ENCODE measurements at places on chromosomes 2 and 18.
A peak's percentile ranks its signal among the peaks of the same experiment; 100 is the strongest.

DNA sequence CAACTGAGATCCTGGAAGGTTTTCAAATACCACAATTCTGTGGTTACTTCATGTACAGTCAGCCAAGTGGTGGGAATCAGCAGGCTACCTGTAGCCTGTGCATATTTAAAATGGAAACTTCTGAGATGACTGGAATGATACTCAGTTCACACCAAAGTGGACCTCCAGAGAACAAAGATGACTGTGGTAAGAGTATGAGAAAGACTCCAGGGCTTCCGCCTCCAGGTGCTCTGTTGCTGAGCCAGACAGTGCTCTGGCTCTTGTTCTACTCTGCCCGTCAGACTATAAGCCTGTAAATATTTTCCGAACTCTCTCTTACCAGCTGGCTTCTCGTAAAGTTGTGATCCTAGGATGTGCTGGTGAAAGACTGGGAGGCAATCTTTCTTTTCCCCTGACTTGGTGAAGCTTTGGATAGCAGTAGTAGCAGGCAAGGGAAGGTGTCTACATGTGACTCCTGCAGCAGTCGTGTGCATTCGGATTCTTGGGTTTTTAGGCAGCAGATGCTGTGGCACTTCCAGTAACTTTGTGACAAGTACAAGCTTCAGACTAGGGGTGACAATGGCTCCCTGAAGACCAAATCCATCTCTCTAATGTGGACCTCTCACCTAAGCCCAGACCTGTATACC is 23.1 kb downstream of the ST3GAL5 start:
- DNase-seq = peak; percentile 71

DNA sequence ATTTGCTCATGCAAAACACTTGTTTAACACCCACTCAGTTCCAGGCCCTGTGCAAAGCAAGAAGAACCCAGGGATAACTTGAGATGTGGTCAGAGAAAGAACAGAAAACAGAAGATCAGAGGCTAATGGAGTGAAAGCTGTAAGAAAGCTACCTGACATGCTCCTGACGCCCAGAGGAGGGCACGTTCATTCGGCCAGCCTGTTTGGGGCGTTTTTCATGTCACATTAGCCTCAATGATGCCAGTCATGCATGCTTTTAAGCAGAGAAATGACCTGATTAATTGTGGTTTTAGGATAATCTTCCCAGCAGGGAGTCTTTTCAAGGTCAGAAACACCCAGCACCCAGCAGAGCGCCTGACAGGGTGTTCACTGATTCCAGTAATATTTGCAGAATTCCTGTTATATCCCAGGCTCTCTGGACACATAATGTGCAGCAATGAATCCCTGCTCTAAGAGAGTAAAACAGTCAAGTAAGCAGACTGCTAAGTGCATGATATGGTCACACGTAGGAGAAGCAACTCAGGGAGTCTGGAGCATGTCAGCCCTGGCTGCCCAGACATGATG is 320.0 kb downstream of the LRATD1 start:
- no peak for DNase-seq

- no peak for DNase-seq
Measured at GRCh38 chr18:80035997-80036396, 1.8 kb downstream of the RBFA start.

DNA sequence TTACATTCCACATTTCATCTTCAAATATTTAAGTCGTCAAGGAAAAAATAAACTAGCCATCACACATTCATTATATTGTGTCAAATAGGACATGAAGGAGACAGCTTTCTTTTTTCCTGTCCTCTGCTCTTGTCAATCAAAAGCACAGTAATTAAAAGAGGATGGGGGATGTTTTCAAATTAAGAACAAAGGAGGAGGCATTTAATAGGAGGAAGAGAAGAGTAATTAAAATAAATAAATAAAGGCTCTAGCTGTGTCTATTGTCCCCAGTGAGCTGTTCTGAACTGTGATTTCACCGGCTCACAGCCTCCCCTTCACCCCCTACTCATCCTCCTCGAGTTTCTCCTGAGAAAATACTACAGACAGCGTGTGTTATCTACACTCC is 1377.1 kb upstream of the PIK3C3 start:
- DNase-seq = no peak

GRCh38 chr18:59145055-59145454 is 5.4 kb downstream of the SEC11C start:
- DNase-seq = no peak

GRCh38 chr18:13107074-13107473 is 111.5 kb upstream of the LDLRAD4 start:
- DNase-seq = no peak

DNA sequence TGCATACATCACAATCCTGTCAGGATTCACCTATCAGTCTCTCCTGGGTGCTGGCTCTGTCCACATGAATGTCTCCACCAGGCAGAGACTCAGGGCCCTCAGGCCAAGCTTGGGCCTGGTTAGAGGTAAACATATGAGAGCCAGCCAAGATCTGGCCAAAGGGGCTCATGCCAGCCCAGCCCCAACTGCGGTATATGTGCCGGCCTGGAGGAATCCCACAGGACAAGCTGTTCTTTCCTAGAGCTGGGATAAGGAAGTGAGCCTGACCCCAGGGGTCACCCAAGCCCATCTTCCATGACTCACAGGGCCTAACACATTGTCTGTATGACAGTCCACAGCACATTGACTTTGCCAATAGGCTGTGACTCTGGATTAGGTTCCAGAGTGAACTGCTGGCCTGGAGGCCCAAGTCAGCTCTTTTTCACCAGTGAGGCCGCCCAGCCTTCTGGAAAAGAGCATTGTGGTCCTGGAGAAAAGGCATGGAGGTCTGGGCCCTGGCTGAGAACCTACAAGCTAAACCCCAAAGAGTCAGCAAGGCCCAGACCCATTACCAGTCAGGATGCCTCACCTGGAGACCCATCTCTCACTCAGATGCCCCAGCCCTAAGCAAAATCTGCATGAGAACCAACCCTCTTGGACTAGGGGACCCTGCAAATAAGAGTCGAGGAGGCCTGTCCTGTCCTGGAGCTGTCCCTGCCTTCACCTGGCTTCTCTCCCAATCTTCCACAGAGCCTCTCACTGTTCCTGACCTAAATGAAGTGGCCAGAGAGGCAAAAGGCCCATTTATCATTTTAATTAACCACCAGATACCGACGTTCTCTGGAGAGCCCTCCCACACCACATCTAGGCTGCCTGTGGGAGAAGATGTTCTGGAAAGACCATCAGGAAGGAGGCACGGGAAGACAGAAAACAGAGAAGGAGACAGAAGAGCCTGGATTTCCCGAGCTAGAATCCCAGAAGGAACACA is 120.9 kb upstream of the PKDCC start:
- DNase-seq = no peak

- DNase-seq = no peak
Measured at GRCh38 chr2:182377467-182377866, 49.4 kb downstream of the PDE1A start.

- DNase-seq = no peak
Measured at GRCh38 chr2:48767330-48767729, 11.8 kb upstream of the LHCGR start.

- DNase-seq = no peak
Measured at GRCh38 chr2:19649142-19649541, 252.6 kb downstream of the TTC32 start.

DNA sequence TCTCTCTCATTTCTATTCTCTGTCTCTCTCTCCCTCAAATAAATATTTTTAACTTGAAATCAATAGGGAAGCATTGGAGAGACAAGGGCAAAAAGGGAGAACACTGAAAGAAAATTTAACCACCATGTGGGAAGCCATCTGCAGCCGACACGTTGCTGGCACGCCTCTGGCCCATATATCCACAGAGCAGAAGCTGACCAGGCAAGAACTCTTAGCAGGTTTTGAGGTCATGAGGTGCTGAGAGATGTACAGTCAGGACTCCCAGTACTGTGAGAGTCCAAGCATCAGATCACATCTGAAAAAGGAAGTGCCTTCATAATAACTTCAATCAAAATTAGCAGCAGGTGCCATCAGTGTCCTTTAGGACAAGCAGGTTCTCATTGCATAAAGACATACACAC is 156.6 kb downstream of the AKAIN1 start:
- DNase-seq = no peak

DNA sequence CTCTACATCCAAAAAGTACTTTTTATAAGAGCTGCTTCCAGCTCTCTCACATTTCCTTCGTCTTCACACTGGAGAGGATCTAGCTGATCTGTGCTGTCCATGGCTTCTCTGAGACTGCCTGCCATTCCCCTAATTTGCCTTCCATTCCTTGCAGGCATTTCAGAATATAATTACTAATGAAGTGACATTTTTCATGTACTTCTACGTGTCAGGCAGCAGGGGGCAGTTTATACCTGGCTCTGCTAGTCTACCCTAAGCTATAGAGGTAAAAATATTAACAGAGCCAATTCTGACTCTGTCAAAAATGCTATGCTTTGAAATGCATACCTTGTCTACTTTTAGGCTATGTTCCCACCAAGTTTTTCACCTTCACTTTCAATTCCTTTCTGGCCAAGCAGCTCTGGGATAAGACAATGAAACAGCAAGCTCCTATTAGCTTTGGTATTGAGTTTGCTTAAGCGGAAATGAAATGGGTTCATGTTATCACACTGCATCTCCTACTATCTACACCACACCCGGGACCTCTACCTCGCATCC is 81.9 kb downstream of the MEP1B start:
- peak; percentile 27 for DNase-seq

- DNase-seq = no peak
Measured at GRCh38 chr2:107777974-107778373, 48.7 kb upstream of the RGPD4 start.

GRCh38 chr18:63832470-63832869 is 55.0 kb upstream of the SERPINB2 start:
- no peak for DNase-seq

GRCh38 chr2:209600341-209601171 is 171.1 kb upstream of the UNC80 start:
- no peak for DNase-seq

DNA sequence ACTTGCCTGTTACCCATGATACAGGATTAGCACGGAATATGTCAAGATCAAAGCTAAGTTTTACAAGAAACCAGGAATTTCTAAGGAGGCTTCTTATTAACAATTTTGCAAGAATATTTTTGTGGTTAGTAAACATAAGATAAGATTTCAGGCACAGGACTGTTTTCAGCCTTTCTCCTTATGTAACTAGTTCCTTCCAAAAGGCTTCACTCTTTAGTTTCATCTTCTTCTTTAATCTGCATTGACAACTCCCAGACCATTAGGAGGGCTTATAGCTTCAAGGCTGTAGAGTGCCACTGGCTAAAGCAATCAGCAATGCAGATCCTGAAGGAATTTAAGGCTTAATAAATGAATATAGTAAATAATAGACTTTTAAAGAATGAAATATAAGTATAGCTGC is 29.3 kb downstream of the SLC14A1 start:
- DNase-seq = no peak

GRCh38 chr2:170024721-170025120 is 153.2 kb upstream of the MYO3B start:
- no peak for DNase-seq

- DNase-seq = no peak
Measured at GRCh38 chr2:129361688-129362087, 617.8 kb upstream of the RAB6C start.

DNA sequence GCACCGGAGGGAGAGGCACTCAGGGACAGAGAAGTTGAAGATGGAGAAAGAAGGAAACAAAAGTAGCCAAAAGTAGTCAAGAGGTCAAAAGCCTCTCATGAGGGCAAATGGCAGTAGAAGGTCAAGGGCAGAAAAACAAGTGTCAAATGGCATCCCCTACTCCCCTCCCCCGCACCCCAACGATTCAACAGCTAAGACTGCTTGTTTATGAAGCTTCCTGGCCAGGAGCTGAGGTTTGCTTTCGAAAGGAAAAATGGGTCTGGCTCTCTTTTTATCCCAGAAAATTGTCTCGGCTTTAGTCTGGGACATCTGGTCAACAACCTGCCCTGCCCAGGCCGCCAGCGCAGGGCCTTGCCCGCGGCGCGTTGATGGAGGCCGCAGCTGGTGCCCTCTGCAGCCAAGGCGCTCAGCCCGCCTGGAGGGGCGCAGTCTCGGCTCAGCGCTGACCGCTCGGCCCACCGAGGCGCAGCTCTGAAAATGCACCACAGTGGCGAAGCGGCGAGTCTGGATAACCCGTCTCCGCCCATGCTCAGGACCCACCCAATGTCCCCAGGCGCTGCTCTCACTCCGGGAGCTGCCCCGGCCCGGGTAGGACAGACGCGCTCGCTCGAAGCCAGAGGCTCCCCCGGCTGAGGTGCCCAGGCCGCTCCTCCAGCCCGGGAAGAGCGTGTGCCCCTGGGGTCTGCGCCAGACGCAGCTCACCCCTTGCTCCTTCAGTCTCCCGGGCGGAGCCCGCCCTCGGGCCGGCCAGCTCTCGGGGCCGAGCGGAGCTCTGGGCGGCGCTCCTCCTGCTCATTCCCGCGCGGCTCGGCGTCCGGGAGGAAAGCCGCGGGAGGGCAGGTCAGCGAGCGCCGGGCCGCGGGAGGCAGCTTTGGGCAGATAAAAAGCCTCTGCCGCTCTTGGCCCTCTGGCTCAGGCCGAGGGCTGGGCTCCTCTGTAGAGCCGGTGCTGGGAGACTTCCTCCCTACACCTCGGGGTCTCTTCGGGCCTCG is 1.8 kb upstream of the TBR1 start:
- no peak for DNase-seq

DNA sequence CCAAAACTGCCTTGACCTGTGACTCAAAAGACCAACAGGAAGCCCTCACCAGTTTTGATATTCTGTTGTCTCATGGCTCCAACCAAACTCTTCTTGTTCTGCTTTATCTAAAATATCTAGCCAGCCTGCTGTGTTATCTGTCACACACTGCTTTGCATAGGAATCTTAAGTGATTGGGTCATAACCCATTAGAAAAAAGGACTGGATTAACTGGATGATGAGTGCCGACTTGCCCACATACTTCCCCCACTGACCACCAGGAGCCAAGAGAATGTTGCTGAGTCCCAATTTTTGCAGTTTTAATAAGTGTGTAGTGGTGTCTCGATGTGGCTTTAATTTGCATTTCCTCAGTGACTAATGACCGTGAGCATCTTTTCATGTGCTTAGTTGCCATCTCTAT is 6.5 kb downstream of the MOGAT1 start:
- DNase-seq = no peak

- no peak for DNase-seq
Measured at GRCh38 chr2:120630031-120630701, 105.5 kb upstream of the GLI2 start.

DNA sequence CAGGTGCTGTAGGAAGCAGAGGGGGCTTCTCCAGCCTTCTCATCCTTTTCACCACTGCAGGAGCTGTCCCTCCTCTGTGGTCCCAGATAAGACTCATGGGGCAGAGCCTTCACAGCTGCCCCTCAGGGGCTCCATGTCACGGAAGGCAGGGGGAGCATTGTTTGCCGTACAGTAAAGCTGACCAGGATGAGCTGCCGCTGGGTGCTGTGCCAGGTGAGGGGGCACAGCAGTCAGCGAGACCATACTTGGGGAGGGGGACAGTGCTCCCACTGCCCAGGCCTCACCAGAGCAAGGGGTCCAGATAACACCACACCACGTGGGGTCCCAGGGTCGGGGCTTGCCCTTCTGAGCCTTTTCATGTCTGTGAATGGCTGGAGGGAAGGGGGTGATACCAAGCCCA is 46.3 kb downstream of the PLEKHB2 start:
- no peak for DNase-seq

GRCh38 chr2:126300348-126300747 is 355.6 kb upstream of the GYPC start:
- DNase-seq = no peak
